Fibroblast of skin of scalp (primary cell): ENCODE measurements at places on chromosomes 3 and 15.

DNA sequence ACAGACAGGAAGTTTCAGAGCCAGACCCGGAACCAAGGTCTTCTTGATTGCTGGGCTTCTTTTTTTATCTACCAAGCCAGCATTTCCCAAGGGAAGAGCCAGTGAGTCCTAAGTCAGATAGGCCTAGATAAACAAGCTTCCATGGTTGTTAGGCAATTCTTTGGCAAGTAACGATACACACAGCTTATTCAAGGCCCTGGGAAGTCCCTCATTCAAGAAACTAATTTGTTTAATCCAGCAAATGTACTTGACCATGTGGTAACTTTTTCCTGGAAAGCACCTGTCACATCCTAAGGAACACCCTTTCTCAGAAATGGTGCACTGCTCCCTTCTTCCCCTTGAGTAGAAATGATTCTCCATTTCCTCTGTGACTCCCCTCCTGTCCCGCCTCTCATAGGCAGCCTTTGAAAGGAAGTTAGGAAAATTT is 209.9 kb downstream of the ITPR1 start:
- DNase-seq, result no peak

- DNase-seq, result no peak
Measured at GRCh38 chr3:186998937-186999368, 68.6 kb downstream of the ST6GAL1 start.

GRCh38 chr15:74337146-74337545 is 30.3 kb downstream of the CYP11A1 start:
- DNase-seq, result no peak

- DNase-seq, result no peak
Measured at GRCh38 chr3:89300526-89300925, 193.1 kb downstream of the EPHA3 start.

GRCh38 chr3:44478055-44478468 is 592 bp upstream of the ZNF445 start:
- no peak for DNase-seq

DNA sequence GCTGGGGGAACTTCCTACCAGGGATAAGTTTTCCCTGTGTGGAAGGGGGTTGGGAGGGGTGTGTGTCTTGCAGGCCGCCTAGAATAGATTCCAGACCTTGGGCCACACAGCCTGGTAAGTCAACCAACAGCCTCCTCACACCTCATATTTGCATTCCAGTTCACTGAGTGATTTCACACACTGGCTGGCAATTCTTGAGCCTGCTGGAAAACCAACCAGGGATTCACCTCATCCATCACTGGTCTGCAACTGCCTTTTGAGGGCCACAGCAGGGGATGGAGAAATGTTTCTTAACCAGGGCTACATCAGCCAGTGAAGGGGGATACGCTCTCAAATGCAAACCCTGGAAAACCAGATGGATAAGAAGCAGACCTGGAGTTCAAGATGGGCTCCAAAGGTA is 2.0 kb downstream of the FSTL1 start:
- DNase-seq, result peak; percentile 97

DNA sequence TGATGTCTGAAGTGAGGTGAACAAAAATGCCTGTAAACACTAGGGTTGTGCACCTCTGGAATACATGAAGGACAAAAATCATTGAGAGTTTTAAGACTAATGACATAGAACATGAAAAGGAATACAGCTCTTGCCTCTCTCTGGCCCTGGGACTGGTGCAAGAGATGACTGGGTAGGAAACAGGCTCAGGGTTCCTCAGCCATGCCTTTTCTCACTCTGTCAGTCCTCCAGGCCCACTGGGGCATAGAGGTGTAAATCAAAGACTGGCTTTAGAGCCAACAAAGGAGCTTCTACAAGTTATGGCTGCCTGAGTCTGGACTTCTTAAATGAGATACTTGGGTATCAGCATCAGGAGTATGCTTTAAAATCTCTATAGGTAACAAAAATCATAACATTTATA is 554.7 kb upstream of the KCNMB2 start:
- DNase-seq, result no peak

GRCh38 chr3:62922326-62922725 is 47.1 kb upstream of the CADPS start:
- peak; percentile 18 for DNase-seq

DNA sequence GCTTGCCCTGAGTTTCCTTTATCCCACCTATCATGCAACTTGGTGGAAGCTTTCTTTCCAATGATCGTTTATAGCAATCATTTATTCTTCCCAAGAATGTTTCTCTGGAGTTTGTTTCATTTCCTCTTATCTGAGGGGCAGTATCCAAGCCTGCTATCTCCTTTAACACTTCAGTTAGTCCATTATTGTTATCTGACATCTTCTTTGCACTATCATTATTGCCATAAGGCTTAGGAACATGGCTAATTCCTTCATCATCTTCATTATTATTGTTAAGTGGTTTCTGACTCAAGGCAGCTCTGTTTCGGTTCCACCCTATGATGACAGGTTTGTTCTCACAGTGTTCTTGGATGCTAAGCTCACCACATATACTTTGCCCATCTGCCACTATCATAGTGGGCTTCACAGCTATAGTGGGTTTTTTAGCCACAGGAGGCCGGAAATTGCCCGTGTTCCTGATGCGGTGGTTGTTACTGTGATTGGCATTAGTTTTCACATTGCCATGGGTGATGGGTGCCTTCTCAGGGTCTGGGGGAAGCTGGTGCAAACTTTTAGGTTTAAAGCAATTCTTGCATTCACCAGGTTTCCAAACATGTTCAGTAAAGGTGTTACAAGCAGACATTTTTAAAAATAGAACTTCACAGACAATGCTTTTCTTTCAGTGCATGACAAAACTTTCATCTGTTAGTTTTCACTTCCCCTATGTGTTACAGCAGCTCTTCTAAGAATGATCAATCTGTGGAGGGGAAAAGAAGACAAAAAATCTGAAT is 110.6 kb upstream of the TSPAN3 start:
- no peak for DNase-seq

DNA sequence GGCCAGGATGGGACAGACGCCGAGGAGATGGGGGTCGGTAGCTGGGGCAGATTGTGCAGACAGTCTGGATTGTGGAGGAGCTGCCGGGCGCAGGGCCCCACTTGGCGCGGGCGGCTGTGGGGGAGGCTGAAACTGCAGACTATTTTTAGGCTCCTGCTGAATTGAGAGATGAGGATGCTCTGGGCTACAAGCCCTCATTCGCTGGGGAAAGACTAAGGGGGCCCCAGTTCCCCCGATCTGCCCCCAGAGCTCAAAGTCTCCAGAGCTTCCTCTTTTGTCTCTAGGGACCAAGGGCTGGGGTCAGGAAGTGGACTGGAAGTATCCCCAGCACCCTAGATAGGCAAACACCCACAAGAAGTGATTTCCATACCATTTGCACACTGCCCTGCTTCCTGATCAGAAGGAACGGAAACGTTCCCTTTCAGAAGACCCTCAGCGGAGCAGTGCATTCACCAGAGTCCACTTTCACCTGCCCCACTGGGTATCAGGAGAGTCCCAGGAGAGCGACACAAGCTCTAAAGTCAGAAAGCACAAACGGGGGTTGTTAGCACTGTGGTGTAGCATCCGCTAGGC is 29.7 kb downstream of the SEMA7A start:
- DNase-seq, result no peak

DNA sequence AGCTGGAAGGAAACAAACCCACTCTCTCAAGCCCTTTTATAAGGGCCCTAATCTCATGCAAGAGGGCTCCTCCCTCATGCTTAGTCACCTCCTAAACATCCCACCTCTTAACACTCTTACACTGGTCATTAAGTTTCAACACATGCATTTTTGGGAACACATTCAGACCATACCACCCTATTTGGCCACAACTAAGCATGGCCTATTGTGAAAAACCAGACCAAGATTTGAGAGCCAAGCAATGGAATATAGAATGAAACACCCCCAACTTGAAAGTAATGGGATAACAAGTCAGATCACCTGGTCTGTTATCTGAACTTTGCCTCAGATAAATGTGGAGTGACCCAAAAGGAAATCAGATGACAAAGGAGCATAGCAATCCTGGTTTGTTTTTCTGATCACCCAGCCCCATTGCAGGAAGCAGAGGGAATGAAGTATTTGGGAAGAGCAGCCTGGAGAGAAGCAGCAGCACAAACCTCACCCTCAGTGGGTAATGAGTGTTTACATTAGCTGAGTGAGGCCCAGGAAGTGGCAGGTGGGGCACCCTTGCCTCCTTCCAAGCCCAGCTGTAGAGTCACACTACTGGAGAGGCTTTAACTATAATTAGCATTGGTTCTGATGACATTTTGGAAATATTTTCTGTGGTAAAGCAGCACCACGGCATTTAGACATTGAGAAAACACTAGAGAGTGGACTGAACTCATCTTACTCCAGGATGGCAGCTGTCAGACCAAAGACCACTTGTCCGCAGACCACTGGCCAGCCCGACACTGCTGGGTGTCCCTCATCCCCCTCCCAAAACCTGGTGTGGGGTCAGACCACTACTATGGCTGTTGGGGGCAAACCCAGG is 48.8 kb upstream of the PRTG start:
- DNase-seq, result peak; percentile 69

DNA sequence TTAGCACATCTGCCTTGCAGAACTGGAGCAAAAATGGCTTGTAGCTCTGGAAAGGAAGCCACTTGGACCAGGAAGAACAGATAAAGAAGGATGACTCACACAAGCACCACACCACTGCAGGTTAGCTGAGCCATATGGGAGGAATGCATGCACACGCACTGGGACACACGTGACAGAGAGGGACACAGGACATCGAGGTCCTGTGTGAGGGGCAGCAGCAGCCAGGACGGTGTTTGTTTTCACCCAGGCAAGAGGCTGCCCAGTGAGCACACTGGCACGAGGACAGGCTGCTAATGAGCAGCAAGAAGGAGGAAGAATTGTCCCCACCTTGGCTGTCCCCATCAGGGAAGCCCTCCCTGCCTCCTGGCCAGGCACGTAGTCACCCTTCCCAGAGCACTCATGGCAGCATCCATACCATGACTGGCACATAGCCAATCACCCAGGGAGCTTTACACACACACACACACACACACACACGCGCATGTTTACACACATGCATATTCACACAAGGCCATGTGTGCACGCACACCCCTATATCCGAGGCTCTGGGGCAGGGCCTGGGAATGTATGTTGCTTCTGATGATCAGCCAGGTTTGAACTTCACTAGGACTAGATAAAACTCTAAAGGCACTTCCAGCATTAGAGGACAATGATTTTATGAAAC is 24.0 kb upstream of the SPTBN5 start:
- peak; percentile 39 for DNase-seq

- DNase-seq, result no peak
Measured at GRCh38 chr3:31091748-31092147, 197.3 kb upstream of the GADL1 start.

- no peak for DNase-seq
Measured at GRCh38 chr3:183555541-183556081, at the start of gene KLHL6. Gene KLHL6 (minus strand): TSS chr3:183555706. CDS start chr3:183555653, 53 bp downstream.

DNA sequence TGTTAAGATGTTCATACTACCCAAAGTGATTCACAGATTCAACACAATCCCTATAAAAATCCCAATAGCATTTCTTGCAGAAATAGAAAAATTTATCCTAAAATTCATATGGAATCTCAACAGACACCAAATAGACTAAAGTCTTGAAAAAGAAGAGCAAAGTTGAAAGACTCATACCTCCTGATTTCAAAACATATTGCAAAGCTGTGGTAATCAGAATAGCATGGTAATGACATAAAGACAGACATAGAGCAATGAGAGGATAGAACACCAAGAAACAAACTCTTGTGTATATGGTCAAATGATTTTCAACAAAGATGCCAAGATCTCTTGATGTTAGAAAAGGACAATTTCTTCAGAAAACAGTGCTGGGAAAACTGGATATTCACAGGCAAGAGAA is 8.3 kb downstream of the GLB1 start:
- DNase-seq, result no peak

DNA sequence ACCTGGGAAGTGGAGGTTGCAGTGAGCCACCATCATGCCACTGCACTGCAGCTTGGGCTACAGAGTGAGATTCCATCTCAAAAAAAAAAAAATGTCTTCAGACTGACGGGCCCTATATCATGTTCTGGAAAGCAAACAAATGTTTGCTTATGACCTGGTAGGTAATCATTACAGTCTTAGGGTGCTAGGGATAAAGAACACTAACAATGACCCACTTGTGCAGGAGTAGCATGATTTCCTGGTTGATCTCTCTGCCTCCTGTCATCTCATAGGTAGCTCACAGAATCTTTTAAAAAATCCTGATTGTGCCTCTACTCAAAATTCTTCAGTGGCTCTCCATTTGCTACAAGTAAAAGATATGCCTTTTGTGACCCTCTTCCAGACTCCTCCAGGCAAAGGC is 74.5 kb upstream of the TSPAN3 start:
- no peak for DNase-seq

- DNase-seq, result no peak
Measured at GRCh38 chr3:102505542-102505941, 70.7 kb downstream of the ZPLD1 start.

GRCh38 chr3:47301456-47301855 is 18.7 kb downstream of the KLHL18 start:
- DNase-seq, result no peak

- no peak for DNase-seq
Measured at GRCh38 chr15:26038693-26039092, 175.6 kb upstream of the ATP10A start.

DNA sequence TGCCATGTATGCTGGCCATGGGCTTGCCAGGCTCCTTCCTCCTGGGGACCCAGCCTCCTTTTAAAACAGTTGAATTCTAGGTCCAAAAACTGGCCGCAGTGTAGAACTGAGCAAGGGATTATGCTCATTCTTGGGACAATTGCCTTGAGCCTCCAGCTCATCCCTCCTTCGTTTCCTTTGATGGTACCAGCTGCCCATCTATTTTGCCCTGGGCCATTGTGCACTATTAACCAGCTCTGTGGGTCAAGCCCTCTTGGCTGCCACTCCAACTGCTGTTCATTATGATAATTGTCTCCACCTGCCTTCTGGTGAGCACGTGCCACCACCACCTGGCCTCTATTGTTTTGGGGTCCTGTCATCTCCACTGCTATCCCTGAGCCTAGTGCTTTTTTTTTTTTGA is 75.8 kb upstream of the SYN2 start:
- no peak for DNase-seq

GRCh38 chr3:103349760-103350159 is 914.9 kb downstream of the ZPLD1 start:
- no peak for DNase-seq

DNA sequence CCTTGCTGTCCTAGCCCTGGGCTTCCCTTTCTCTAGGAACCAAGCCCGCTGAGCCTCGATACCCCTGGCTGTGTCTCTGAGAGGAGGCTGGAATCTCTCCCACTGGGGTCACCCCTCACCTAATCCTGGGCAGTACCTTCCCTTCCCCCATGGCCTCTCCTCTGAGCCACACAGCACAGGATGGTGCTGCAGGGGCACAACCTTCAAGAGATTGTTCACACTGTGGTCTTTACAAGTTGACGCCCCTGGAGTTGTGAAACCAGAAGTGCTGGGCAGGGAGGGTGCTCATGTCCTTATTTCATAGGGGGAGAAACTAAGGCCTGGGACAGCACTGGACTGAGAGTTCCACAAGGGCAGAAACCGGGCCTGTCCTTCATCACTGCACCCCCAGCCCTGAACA is 70.9 kb upstream of the TMEM115 start:
- no peak for DNase-seq
